ENCODE measurements at places on chromosomes 11 and 22.

DNA sequence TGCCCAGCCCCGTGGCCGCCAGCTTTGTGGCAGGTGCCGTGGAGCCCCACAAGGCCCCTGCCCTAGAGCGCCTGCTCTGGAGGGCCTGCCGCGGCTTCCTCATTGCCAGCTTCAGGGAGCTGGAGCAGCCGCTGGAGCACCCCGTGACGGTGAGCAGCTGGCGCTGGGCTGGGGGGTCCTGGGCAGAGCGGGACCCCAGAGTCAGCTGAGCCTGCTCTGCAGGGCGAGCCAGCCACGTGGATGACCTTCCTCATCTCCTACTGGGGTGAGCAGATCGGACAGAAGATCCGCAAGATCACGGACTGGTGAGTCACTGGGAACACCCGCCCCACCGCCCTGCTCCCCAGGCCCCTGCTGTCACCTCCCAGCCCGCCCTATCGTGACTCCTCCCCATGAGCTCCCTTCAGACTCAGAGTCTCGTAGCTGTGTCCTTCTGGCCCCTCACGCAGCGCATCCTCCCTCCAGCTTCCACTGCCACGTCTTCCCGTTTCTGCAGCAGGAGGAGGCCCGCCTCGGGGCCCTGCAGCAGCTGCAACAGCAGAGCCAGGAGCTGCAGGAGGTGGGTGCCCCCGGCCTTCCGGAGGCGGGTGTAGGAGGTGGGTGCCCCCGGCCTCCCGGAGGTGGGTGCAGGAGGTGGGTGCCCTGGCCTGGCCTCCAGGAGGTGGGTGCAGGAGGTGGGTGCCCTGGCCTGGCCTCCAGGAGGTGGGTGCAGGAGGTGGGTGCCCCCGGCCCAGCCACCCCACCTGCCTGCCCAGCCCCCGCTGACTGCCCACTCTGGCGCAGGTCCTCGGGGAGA is 4.7 kb downstream of the TCIRG1 start:
- DNase-seq: no peak

- no peak for DNase-seq
These were observed 2.5 kb upstream of the DENND5A start for GRCh38 chr11:9267680-9268079.

DNA sequence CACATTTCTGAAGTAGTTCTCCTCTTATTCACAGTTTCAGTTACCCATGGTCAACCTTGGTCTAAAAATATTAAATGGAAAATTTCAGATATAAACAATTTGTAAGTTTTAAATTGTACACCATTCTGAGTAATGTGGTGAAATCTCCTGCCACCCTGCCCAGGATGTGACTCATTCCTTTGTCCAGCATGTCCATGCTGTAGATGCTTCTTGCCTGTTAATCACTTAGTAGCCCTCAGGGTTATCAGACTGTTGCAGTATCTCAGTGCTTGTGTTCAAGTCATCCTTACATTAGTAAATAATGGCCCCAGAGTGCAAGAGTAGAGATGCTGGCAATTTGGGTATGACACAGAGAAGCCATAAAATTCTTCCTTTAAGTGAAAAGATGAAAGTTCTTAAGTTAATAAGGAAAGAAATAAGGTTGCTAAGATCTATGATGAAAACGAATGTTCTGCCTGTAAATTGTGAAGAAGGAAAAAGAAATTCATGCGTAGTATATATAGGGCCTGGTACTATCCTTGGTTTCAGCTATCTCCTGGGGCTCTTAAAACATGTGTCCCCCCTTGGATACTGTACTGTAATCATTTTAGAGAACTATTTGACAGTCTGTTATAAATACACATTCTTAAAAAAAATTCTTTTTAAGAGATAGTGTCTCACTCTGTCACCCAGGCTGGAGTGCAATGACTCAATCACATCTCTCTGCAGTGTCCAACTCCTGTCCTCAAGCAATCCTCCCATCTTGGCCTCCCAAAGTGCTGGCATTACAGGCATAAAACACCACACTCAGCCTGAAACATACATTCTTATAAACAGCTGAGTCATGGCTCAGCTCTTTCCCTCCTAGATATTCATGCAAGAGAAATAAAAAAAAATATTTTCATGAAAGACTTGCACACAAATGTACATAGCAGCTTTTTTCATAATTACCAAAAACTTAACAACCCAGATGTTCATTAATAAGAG is 31.3 kb downstream of the MTNR1B start:
- DNase-seq: no peak

GRCh38 chr11:27171376-27171958 is 130.9 kb downstream of the BBOX1 start:
- DNase-seq: no peak

DNA sequence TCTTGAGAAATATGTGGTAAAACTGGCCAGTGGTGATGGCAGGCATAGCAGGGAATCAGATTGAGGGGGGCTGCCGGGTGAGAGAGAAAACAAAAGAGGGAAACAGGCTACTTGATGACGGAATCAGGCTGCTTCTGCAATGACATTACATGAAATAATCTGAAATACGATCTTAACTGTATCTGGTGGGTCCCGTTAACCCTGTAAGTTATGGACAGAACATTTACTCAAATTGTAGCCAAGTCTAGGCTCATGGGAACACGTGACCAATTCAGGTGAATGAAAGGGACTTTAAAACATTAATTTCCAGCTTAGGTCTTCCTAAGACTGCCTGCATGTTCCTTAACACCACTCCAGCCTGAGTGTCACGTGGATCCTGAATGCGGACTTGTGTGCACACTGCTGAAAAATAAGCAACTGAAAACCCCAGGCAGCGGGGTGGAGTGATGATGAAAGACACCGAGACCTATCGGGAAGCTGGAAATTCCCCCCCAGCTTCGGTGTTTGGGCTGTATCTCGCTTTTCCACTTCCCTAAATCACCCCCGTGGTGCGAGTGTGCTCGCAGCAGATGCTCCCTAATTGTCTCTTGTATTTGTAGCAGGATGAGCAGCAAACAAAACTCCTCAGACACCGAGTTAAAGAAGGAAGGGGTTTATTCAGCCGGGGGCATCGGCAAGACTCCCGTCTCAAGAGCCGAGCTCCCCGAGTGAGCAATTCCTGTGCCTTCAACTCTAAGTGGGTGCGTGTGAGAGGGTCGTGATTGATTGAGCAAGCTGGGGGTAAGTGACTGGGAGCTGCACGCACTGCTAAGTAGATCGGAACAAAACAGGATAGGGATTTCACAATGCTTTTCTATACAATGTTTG is 145.0 kb upstream of the GRK3 start:
- DNase-seq: no peak

GRCh38 chr11:14414470-14415461 is 55.8 kb upstream of the RRAS2 start:
- peak; percentile 65 for DNase-seq

- DNase-seq: no peak
These were observed 199.9 kb downstream of the IGLL1 start for GRCh38 chr22:23380230-23380573.

- no peak for DNase-seq
These were observed 53.7 kb downstream of the HIPK3 start for GRCh38 chr11:33310720-33311500.

DNA sequence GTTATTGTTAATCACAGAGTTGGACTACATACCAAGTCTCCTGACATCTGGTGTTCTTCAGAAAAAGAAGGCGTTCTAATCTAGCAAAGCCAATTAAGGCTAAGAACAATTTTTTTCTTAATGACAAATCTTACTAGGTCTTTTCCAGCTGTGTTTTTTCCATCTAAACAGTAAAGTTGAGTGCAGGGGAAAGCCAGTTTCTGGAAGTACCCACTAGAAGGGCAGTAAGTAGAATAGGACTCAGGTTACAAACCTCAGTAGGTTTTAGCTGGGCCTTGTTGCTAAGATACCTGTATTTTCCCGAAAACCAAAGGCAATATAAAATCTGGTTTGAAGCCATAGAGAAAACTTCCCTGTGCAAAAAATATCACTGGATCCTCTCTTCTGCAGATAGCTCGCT is 351.9 kb downstream of the ETS1 start:
- DNase-seq: no peak
